Kidney (tissue), 22 donors: ENCODE measurements at places on chromosomes 5 and 9. TPM values are rescaled to one million over a fixed set of nuclear protein-coding genes. Genes with fewer than 3 reads are reported as not detected.

- no peaks in the 10 kb centered on the region for H3K4me1 ChIP-seq
- no peak overlapping the region for H3K4me3 ChIP-seq
- H3K27ac ChIP-seq, result no peak overlapping the region
These were observed 212.4 kb upstream of the C9orf72 start for GRCh38 chr9:27785714-27786100.

- H3K4me1 ChIP-seq, result peaks cover 2% of the 10 kb centered on the region
- DNase-seq, result peak; percentile 73
- no peak overlapping the region for H3K27ac ChIP-seq
These were observed 131.0 kb downstream of the ADAMTS16 start for GRCh38 chr5:5270958-5271785.

The RETREG1 gene
- total RNA-seq, result 104 TPM

DNA sequence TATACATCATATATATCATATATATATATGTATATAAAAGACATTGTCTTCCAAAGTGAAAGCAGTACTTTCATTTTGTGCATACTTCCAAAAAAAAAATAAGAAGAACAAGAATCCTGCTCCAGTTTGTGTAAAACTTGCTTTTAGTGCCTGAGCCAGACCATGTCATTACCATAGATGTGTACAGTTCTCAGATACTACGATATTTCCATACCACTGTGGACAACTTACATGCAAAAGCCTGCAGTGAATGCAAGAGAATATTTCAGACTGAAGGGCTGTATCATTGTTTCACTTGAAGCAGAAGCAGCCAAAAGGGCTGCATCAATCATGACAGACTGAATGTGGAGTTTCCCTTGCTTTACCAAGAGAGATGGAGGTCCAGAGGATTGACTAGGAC is 72.6 kb upstream of the CYLC2 start:
- no peak overlapping the region for H3K4me3 ChIP-seq
- no peak for DNase-seq
- no peaks in the 10 kb centered on the region for H3K4me1 ChIP-seq
- H3K36me3 ChIP-seq, result no peaks in the 10 kb centered on the region

The PCAT7 gene
- 0.28 TPM for total RNA-seq

The SPINK7 gene
- not detected for total RNA-seq

The NKD2 gene
- total RNA-seq, result 14.1 TPM

- no peak overlapping the region for H3K27ac ChIP-seq
- H3K4me3 ChIP-seq, result no peak overlapping the region
- H3K36me3 ChIP-seq, result no peaks in the 10 kb centered on the region
- H3K27me3 ChIP-seq, result no peaks in the 10 kb centered on the region
- H3K4me1 ChIP-seq, result no peaks in the 10 kb centered on the region
- no peak for DNase-seq
These were observed 43.1 kb downstream of the PDE6A start for GRCh38 chr5:149901511-149901910.

The CSF1R gene
- total RNA-seq, result 55.8 TPM

The BTNL3 gene
- total RNA-seq, result not detected

The PAEP gene
- not detected for total RNA-seq

The NR4A3 gene
- total RNA-seq, result 9.1 TPM

The SLC6A18 gene
- total RNA-seq, result not detected

The FAM200C gene
- 4.8 TPM for total RNA-seq

The HSPA4 gene
- total RNA-seq, result 79.7 TPM

DNA sequence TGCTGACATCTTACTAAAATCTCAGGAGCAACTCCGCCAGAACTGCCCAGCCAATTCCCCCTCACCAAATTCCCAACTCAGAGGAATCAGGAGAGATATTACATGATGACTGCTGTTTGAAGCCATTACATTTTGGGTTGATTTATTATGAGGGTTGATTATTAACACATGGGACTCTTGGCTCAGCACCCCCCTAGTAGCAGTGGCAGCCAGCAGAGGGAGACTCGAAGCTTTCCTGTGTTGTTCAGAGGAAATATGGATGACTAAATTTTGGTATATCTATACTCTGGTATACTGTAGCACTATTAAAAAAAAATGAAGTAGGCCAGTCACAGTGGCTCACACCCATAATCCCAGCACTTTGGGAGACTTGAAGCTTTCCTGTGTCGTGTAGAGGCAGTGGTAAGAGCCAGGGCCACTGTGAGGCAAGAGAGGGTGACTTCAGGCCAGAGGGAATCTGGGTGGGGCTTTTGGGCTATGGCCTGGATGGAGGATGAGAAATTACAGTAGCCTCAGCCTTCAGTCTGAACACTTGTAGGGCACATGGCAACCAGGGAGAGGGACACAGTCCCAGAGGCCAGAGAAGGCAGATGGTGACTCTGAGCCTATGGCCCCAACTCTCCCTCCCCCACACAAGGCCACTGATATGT is 111.4 kb downstream of the LHX2 start:
- H3K27me3 ChIP-seq, result no peaks in the 10 kb centered on the region
- DNase-seq, result no peak
- H3K36me3 ChIP-seq, result no peaks in the 10 kb centered on the region
- H3K4me3 ChIP-seq, result no peak overlapping the region

The PCDHAC2 gene
- 3.6 TPM for total RNA-seq

The OSMR gene
- 118 TPM for total RNA-seq

The ADAMTS2 gene
- 13.6 TPM for total RNA-seq

- no peaks in the 10 kb centered on the region for H3K4me1 ChIP-seq
- H3K27ac ChIP-seq, result no peak overlapping the region
- no peak overlapping the region for H3K4me3 ChIP-seq
These were observed 93.9 kb downstream of the GALNT10 start for GRCh38 chr5:154284433-154284832.

DNA sequence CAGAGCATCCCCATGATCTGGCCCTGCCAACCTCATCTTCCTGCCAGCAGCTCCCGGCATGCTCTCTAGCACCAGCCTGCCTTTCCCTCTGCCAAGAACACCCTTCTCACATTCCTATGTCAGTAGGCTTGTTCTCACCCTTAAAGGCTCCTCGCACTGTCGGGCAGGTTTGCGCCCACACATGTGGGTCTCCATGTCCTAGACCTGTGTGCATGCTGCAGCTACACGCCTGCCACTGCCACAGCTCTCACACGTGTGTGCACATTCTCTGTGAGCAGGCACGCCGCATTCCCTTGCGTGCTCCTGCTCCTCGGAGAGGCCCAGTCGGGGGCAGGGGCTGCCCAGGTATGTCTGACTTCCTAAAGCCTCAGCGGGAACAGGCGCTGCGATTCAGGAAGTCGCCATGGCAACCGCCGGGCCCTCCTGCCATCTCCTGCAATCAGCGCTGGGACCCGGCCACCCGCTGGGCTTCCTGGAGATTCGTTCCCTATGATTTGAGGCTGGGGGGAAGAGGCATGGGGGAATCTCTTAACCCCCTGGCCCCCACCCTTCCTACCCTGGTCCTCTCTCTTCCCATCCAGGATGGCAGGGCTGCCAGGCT is 28.1 kb downstream of the NDUFA8 start:
- H3K27ac ChIP-seq, result no peak overlapping the region
- peak; percentile 86 for DNase-seq
- no peak overlapping the region for H3K4me3 ChIP-seq
- no peaks in the 10 kb centered on the region for H3K36me3 ChIP-seq
